Activated CD4-positive, CD25-positive, alpha-beta regulatory T cell (primary cell): ENCODE measurements at places on chromosomes 12 and 14.

DNA sequence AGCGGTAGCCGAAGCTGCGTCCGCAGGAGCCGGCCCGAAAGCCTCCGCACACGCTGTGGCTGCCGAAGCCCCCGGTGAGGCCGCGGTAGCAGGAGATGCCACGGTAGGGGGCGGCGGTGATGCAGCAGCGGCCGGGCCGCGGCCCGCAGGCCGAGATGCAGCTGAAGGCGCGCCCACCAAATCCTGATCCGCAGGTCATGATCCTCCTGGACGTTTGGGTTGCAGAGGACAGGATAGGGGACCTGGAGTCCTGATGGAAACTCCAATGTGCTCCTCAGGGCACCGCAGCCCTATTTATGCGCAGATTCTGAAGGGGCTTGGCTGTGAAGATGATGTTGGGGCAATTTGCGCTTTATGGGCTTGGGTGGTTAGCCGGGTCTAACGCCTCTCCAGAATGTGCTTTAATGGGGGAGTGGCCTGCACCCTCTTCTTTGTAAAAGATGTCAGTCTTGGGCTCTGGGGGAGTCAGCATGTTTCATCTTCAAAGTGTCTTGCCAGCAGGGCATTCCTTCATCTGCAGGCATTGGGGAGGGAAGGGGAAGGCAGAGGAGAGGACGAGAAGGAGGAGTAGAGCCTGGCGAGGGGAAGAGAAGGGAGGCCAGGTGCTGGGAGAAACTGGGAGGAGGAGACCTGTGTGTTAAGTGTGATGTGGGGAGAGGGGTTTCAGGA is at the start of gene KRT81:
TSS of gene KRT81 (minus strand) at position 268 of the 669 bp plus-strand sequence. CDS start at position 199, 69 bp downstream.
- DNase-seq = no peak

DNA sequence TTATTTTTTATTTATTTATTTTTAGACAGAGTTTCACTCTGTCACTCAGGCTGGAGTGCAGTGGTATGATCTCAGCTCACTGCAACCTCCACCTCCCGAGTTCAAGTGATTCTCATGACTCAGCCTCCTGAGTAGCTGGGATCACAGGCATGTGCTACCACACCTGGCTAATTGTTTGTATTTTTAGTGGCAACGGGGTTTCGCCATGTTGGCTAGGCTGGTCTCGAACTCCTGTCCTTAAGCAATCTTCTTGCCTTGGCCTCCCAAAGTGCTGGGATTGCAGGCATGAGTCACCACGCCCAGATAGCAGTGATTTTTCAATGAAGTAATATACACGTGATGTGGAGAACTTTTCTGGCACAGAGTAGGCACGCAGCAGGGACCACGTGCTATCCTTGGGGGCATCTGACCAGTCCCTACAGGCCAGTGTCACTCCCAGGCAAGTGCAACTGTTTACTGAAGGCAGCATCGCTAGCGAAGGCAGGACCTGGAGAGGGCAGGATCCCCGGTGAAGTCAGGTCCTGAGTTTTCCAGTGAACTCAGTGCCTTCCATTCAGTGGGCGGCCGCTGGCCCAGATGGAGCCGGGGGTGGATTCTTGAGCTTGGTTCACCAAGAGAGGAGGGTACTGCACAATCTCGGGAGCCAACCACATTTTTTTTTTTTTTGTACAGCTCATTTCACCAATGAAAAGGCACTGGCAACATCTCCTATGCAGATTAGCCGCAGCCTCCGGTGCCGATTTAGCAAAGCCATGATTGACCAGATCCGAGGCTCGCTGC is 11.1 kb upstream of the CLMN start:
- DNase-seq = no peak

- no peak for DNase-seq
Measured at GRCh38 chr14:88198446-88198845, 124.6 kb downstream of the KCNK10 start.

DNA sequence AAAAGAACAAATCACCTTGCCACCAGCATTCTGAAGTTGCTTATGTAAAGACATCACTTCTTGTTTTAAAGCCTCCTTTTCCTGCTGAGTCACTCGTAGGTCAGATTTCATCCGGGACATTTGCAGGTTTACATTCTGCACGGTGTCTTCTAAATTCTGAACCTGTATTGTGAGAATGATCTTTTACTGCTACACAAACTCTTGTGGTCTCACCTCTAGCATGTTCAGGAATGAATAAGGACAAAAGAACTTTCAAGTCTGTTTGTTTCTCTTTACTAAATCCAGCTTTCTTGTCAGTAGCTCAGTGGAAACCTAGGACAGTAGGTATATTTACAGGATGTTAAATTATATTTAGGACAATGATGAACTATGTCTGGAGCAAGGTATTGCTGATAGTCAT is 73.5 kb upstream of the SAV1 start:
- DNase-seq = no peak

DNA sequence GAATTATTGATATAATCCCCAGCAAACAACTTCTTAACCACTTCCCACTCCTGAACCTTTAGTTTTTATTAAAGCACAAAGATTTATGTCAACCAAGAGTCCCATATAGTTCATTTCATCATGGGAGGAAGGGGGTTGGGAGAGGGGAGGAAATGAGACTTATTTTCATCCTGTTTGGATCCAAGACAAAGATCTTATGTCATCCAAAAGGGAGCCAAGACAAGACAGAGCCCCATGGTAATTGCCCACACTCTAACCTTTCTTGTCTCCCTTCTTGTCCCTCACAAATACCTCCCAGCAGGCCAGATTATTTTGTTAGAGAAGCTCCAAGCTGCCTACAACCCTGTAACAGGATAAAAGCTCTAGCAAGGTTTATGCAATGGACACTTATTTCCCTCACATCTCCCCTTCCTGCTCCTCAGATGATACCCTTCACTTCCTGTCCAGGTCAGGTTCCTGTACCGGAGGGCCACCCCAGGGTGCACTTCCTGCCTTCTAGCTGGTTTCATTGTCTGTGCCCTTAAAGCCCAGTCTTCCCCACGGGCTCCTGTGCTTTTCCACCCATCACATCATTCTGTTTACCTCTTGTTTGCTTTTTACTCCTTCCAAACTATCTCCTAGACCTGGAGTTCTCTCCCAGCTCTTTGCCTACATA is 123.7 kb upstream of the MDM1 start:
- no peak for DNase-seq

DNA sequence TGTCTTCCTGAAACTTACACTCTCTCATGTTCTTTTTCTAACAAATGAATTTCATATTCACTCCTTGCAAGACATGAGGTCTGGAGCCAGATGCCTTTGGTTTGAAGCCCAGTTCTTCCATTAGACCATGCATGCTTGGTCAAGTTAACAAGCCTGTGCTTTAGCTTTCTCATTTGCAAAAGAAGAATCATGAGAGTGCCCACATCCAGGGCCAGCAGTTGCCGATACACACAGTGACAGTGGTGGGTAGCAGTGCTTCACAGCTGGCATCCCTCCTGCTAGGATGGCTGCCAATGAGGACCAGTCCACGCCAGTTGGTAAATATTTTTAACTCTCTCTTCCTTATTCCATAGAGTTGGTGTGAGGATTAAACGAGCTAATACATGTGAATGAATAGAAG is 163.1 kb downstream of the PHLDA1 start:
- no peak for DNase-seq

GRCh38 chr14:104319491-104320241 is 181.3 kb downstream of the KIF26A start:
- DNase-seq = no peak

DNA sequence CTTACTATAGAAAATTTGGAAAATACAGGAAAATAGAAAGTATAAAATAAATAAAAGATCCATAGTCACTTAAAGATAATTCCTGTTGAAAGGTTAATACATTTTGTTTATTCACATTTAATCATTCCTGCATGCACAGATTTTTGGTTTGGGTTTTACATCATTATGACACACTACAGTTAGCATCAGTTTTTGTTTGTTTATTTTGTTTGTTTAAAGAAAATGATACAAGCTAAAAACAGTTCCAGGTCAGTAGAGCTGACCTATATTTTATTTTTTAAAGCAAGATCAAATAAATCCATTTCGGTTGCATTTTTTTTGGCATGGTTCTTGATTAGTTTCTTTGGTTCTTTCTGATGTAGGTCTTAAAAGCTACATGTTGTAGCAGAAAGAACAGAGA is 68.8 kb upstream of the CCDC91 start:
- DNase-seq = no peak

- no peak for DNase-seq
Measured at GRCh38 chr12:29556363-29556762, 58.9 kb upstream of the OVCH1 start.

DNA sequence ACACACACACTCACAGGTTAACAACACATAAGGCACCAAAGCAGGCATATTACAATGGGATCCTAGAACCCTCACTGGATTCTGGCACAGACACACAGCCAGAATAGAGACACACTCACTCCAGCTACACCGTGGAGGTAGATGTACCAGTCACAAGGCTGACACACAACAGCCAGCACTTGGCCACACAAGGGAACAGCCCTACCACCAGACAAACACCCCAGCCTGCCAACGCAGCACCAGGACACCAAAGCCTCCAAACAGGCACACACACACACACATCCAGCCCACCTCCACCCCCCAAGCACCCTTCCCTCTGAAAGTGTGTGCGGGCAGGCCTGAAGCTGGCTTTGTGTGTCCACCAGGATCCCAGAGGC is 10.9 kb upstream of the ITGB7 start:
- DNase-seq = no peak

DNA sequence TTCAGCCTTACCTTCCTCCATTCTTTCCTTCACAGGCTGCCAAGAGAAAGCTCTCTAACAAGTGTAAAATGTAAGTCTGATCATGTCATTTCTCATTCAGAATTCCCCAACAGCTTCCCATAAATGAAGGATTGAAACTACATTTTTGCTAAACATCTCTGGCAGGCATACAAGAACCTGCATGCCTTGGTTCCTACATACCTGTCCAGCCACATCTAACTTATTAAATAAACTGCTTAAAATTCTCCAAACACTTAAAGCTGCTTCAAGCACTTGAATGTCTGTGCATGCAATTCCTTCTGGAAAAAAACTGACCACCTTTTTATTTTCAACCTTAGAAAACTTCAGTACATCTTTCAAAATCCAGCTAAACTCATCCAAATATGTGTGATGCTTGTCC is 84.4 kb upstream of the DCN start:
- no peak for DNase-seq

- no peak for DNase-seq
Measured at GRCh38 chr14:50362764-50363713, 33.6 kb downstream of the CDKL1 start.

GRCh38 chr14:31479027-31479426 is 8.8 kb downstream of the GPR33 start:
- DNase-seq = no peak

DNA sequence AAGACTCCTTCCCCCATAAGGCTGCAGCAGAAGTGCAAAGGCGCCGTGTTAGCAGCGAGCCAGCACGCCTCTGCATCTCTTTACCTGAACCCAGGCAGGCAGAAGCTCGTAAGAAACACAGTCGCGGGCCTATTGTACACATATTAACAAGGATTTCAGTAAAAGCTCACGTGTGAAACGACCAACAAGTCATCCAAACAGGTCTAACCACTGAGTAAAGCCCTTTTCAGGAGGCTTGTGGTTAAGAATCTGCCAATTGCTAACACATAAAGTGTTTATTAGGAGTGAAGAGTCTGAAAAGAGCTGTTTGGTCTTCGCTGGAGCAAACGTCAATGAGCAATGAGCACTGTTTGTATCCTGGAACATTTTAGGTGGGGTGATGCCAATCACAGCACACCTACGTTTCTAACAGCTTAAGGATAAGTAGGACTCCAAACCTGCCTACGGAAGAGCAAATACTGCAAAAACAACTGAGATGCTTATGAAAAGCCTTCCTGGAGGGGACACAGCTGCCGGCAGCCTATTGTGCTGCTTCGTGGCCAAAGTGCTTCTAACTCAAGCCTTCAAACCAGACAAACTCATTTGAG is 43.1 kb downstream of the PRKAB1 start:
- DNase-seq = no peak

DNA sequence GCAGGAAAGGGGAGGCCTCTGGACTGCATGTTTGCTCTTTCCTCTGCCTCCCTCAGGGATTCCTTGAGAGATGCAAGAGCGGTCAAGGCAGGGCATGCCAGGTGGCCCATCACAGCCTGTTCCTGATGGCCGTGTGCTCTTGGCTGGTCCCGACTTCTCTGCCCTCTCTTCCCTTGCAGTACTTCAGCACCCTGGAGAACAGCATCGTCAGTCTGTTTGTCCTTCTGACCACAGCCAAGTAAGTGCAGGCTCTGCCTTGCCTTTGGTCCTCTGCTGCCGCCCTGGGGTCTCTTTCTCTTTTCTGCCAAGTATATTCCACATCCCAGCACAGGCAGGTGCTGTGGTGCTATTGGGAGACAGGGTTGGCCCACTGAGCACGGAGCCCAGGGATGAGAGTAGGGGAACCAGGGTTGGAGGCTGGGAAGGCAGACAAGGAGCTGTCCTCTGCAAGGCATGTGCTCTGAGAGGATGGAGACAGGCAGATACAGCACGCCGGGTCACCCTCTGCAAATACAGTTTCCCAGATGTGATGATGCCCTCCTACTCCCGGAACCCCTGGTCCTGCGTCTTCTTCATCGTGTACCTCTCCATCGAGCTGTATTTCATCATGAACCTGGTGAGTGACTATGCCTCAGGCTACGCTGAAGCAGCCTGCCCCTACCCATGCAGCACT is 51.9 kb downstream of the TPCN1 start:
- DNase-seq = no peak

DNA sequence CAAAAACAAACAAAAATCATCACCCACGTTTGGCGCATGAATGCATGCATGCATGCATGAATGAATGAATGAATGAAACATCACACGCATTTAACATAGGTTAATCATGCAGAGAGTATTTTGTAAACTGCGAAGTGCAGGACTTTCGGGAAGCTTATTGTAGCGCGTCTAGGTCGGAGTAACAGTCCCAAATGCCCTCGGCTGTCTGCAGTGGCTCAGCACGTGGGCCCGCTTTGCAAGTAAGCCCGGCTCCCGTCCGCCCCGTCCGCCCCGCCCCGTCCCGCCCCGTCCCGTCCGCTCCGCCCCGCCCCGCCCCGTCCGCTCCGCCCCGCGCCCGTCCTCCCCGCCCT is 263 bp upstream of the IFT81 start:
- no peak for DNase-seq

- DNase-seq = no peak
Measured at GRCh38 chr14:22824711-22825359, 4.9 kb upstream of the MRPL52 start.

GRCh38 chr14:44774396-44774795 is 187.4 kb downstream of the KLHL28 start:
- DNase-seq = no peak

GRCh38 chr12:123938679-123939480 is 33.8 kb downstream of the CCDC92 start:
- no peak for DNase-seq

- no peak for DNase-seq
Measured at GRCh38 chr12:26275313-26276131, 80.1 kb downstream of the SSPN start.
